Stimulated activated CD8-positive, alpha-beta memory T cell treated with anti-CD3 and anti-CD28 coated beads, Interleukin-4, amount 100 ng/mL, for 24 hours (primary cell): ENCODE measurements at places on chromosomes 2 and 18.

GRCh38 chr2:162839419-162839818 lies 852 bp upstream of the KCNH7 start:
- no peak for DNase-seq

- DNase-seq = no peak
These were observed 32.5 kb upstream of the CCL20 start for GRCh38 chr2:227780981-227781615.

DNA sequence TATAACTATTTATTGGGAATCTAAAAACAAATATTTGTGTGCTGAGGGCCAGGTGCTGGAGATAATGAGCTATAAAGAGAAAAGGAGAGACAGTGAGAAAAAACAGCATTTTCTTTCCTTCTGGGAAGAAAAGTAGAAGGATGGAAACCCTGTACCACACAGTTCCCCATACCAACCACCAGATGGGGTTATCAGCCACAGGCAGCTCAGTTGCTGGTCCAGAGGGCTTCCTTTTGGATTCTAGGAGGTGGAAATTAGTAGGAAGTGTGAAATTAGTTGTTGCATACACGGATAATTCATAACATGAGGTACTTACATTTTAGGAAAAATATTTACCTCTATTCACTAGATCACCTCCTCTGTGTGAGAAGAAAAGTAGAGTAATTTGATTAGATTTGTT lies 237.0 kb upstream of the FOSL2 start:
- DNase-seq = no peak

DNA sequence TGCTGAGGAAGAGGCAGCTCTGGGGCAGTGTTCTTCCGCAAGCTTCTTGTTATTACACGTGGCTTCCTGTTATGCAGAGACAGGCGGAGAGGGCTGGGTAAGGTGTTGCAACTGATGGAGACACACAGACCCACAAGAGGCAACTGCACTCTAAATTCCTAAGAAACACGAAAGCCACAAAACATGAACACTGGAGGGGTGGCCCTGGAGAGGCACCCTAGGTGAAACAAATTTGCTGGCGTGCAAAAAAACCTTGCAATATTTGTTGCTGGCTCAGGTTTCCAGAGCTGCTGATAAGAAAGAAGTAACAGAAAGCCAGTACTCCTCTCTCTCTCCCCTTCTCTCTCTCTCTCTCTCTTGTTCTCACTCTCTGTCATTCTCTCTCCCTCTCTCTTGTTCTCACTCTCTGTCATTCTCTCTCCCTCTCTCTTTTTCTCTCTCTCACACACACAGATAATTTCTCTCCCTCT lies 31.8 kb downstream of the ARHGAP25 start:
- no peak for DNase-seq

GRCh38 chr2:144695657-144696056 lies 175.7 kb upstream of the ZEB2 start:
- DNase-seq = no peak

- no peak for DNase-seq
These were observed 517.2 kb upstream of the ACVR2A start for GRCh38 chr2:147327613-147328012.

DNA sequence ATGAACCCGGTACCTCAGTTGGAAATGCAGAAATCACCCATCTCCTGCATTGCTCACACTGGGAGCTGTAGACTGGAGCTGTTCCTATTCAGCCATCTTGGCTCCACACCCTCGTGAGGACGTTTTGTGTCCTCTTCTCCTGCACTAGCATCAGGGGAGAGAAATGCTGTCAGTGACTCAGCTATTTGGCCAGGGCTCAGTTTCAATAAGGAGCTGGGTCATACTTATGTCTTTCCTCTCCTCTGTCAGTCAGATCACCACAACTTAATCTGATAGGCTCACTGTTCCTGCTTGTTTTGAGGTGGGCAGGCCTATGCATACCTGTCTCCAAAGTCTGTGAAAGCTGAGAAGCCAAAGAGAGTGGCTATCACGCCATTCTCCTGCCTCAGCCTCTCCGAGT lies 921.2 kb downstream of the DCC start:
- no peak for DNase-seq

DNA sequence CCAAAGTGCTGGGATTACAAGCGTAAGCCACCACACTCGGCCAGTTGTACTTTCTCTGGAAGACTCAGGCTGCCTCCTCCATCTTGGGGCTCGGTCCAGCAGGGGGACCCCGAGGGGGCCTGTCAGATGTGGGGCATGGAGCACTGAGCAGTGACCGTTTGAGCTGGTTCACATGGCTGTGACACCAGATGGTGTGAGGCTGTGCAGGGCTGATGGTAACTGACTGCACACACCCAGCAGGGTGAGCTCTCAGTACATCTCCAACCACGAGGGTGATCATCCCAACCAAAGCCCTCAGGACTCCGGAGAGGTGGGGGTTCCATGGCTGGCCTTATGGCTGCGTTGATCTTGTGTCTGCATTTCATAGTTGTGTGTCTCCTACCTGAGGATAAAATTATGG lies 63.4 kb downstream of the FAM168B start:
- no peak for DNase-seq

GRCh38 chr2:30434708-30435107 lies 12.3 kb upstream of the LCLAT1 start:
- DNase-seq = no peak

DNA sequence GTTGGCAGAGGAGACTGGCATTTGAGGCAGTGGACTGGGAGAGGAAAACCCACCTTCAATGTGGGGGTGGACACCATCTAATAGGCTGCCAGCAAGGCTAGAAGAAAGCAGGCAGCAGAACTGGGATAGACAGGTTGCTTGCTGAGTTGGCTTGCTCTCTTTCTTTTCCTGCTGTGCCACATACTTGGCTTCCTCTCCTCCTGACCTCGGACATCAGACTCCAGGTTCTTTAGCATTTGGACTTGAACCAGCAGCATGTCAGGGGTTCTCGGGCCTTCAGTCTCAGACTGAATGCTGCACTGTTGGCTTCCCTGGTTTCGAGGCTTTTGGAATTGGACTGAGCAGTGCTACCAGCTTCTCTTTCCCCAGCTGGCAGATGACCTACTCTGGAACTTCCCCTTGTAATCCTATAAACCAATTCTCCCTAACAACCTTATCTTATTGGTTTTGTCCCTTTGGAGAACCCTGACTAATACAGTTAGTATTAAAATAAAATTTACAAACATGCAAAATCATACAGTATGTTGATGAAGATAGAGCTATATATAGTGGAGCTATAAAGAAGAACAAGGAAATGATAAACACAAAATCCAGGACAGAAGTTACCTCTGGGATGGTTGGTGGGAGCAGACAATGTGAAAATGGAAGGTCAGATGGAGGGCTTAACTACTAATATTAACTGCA lies 15.9 kb downstream of the DSEL start:
- DNase-seq = no peak

- peak; percentile 30 for DNase-seq
These were observed 19.5 kb downstream of the WIPF1 start for GRCh38 chr2:174577967-174578589.

DNA sequence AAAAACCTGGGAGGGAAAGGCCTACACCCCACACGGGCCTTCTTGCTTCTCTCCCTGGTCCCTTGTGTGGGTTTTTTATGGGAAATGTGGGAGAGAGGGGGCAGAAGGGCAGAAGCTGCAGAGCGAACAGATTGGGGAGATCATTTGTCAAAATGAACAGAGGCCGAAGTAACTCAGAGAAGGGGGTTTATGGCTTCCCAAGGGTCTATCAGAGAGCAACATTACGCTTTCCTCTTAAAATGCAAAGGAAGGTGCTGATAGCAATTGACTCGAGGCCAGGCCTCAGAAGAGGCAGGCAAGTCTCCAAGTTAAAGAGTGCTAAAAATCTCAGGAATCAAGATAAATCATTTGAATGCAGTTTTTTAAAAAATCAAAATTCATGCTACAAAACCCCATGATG lies 101.5 kb downstream of the SGPP2 start:
- no peak for DNase-seq

GRCh38 chr2:150618245-150618895 lies 130.9 kb upstream of the RND3 start:
- DNase-seq = no peak

- DNase-seq = no peak
These were observed 1337.2 kb upstream of the NXPH2 start for GRCh38 chr2:140117386-140117785.

GRCh38 chr2:171025214-171025613 lies 96.2 kb downstream of the GORASP2 start:
- DNase-seq = no peak

- DNase-seq = no peak
These were observed 15.4 kb downstream of the SF3B1 start for GRCh38 chr2:197419438-197419837.

DNA sequence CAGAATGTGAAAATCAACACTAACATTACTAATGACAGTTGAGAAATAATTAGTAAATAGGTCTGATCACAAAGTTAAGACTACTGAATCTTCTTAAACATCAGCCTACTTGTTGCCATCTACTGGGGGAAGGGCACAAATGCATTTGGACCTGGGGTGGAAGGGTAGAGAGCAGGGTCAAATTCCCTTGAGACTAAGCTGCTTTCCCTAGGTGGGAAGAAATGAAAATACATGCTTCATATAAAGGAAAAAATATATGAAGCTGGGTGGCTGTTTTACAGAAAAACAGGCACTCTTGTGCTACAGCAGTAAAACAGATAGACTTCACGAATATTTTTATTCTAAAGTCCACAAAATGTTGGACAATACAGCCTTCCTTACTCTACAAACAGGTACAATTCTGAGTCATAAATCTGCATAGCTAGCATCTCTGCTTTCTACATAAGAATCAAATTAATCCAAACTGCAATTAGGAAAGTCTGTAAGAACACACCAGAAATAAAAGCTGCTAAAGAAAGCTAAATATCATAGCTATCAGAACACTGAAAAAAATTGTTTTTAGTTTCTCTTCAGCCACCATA lies 10.9 kb downstream of the TRIP12 start:
- DNase-seq = no peak

DNA sequence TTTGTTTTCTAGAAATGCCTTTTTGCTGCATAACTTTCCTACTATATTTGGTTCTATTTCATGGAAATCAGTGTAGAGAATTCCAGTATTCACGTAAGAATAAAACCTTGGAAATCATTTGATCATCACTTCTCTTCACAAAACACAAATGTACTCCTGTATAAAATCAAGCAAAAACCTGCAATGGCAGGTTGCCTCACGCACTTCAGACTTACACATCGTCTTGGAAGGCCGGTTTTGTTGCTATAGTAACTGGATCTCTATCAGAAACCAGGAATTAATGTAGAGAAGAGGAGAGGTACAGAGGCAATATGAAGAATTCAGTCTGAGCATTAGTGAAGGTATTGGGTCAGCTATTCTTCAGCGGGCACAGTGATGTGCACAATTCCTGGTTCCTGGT lies 370.7 kb upstream of the CYRIA start:
- no peak for DNase-seq

DNA sequence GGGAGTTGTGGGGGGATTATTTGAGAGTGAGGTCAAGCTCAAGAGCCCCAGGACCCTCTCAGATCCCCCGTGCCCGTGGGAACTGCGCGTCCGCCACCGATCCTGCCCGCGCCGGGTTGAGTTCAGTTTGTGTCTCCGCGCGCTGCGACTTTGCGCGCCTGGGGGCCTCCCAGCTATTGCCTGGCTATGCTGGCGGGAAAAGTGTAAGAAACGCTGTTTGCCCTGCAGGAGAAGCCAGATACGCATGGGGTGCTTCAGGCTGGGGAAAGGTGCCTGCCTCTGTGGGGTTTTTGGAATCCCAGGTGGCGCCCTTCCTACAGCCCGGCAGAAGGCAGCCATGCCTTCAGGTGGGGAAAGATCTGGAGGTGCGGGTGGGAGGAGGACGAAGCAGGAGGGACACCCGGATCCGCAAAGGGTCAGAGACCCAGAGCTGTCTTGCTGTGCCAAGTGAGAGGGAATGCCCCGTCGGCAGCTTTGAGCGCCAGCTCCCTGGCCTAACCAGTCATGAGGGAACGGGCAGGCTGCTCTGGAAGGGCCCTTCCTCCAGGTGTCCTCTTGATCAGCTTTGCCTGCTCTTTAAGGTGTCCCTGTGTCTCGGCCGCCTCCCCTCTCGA lies 22.5 kb downstream of the TEX44 start:
- DNase-seq = no peak

DNA sequence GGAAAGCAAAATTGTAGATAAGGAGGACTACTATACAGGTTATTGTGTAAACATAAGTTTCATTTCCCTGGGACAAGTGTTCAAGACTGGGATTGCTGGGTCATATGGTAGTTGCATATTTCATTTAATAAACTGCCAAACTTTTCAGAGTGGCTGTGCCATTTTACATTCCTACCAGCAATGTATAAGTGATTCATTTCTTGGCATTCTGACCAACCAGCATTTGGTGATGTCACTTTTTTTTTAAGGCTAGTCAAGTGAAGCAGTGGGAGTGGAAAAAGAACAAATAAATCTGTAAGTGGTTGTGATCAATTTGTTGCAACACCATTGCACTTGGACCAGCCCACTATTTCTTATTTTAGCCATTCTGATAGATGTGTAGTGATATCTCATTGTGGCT lies 5.2 kb upstream of the CHCHD5 start:
- DNase-seq = no peak

GRCh38 chr2:129061069-129061768 lies 742.6 kb upstream of the HS6ST1 start:
- DNase-seq = no peak

GRCh38 chr2:111121028-111121827 lies 514 bp downstream of the BCL2L11 start:
- DNase-seq = no peak

GRCh38 chr18:8721094-8721669 lies 15.8 kb downstream of the MTCL1 start:
- no peak for DNase-seq

DNA sequence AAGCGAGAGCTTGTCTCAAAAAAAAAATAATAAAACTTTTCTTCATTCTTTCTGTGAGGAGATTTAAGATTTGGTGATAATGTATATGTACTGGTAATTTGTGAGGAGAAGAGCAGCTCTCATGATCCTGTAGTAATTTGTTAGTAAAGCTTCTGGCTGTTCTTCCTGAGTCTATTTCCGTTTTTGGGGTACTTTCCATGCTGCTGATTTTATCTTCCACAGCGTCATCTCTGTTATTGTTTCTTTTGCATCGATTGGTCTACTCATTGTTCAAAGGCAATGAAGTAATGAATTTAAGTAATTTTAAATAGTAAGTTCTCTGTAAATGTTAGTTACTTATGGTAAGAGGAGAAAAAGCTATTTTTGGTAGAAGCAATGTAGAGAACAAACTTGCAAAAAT lies 12.0 kb downstream of the NDUFAF7 start:
- DNase-seq = no peak

GRCh38 chr2:83742117-83742782 lies 716.8 kb downstream of the SUCLG1 start:
- no peak for DNase-seq

DNA sequence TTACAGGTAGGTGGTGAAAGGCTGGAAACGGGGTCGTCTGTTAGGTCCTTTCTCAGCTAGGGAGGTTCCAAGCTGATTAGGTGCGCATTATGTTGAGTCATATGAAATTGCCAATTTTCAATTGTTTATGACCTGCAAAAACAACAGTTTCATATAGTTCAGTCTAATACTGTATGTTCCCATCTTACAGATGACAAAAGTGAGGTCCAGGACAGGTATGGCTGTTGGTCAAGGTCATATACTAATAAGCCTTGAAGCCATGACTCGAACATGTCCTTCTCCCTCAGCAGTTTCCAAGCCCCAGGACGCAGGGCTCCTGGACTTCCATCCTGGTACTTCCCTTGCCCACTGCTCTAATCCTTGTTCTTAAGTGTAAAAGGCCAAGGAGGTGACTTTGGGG lies 81.7 kb upstream of the MCFD2 start:
- DNase-seq = no peak

- DNase-seq = no peak
These were observed 439.1 kb upstream of the ID2 start for GRCh38 chr2:8242739-8243138.

- no peak for DNase-seq
These were observed 781.3 kb upstream of the ID2 start for GRCh38 chr2:7900593-7900992.
